ENCODE measurements at places on chromosomes 1 and 21.
A peak's percentile ranks its signal among the peaks of the same experiment; 100 is the strongest.

DNA sequence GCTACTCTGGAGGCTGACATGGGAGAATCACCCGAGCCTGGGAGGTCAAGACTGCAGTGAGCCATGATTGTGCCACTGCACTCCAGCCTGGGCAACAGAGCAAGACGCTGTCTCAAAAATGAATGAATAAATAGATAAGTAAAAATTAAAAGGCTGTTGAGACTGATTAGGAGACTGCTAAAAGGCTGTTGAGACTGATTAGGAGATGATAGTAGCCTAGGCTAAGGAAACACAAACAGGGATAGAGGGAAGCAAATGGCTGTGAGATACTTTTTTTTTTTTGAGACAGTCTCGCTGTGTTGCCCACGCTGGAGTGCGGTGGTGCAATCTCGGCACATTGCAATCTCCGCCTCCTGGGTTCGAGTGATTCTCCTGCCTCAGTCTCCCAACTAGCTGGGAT lies 28.4 kb downstream of the PRPF38A start:
- no peak for DNase-seq

- DNase-seq = no peak
Observed at GRCh38 chr1:51916587-51917405, 38.3 kb upstream of the NRDC start.

DNA sequence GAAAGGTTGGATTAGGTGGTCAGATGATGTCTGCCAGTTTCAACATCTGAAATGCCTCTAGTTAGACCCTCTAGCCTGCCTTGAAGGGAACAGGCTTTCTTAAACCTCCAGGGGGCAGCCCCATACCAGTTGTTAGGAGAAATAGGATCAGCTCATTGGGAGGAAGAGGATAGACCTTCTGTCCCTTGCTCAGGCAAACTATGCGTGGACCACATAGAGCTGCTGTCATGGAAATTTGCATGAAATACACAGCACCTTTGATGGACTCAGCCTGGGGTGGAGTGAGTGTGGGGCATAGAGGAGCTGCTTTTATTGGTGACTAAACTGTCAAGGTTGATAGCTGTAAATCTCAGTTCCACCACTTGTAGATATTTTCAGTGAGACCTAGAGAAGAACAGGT lies 38.4 kb upstream of the SPAG17 start:
- no peak for DNase-seq

- no peak for DNase-seq
Observed at GRCh38 chr1:235998812-235999211, 66.1 kb downstream of the NID1 start.

DNA sequence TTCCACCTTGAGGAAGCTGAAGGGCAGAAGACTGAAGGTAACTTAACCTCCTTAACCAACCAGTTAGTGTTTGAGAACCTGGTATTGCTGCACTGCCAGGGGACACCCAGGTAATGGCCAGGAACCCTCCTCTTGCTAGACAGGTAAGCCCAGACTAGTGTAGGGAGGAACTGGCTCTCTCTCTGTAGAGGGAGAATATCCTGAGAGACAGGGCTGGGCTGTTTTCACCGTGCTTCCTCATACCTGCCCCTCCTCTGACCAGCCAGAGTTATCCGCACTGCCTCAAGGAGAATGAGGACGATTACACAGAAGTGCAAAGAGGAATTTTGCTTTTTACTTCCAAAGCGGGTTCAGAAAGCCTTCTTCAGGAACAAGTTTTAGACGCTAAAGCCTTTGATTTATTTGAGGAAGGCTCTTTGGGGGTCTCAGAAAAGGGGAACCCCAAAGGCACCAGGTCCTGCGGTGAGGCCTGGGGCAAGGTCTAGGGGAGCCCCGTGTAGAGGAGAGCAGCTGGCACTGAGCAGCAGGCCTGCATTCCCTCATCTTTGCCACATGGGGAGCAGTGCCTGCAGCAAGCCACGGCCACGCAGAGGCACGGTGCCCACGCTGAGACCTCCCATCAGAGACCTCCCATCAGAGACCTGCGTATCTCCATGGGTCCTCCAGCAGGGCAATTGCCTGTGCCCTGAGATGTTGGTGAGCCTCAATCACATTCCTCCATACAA lies 13.5 kb downstream of the GNG4 start:
- no peak for DNase-seq

DNA sequence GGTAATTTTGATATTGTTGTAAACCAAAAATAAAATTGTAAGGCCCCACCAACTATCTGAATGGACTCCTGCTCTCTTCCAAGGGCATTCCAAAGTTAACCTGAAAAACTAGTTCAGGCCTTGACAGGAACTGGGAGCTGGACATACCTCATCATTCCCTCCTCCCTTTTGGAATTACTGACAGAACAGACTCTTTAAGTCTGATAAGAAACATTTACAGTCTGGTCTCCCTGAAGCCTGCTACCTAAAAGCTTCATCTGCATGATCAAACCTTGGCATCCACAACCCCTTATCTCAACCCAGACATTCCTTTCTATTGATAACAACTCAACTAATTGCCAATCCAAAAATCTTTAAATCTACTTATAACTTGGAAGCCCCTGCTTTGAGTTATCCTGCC lies 123.8 kb downstream of the TLR5 start:
- no peak for DNase-seq

- DNase-seq = no peak
Observed at GRCh38 chr1:45930258-45931150, 127.1 kb downstream of the MAST2 start.

GRCh38 chr1:92843046-92843423 lies 11.2 kb downstream of the RPL5 start:
- DNase-seq = no peak

DNA sequence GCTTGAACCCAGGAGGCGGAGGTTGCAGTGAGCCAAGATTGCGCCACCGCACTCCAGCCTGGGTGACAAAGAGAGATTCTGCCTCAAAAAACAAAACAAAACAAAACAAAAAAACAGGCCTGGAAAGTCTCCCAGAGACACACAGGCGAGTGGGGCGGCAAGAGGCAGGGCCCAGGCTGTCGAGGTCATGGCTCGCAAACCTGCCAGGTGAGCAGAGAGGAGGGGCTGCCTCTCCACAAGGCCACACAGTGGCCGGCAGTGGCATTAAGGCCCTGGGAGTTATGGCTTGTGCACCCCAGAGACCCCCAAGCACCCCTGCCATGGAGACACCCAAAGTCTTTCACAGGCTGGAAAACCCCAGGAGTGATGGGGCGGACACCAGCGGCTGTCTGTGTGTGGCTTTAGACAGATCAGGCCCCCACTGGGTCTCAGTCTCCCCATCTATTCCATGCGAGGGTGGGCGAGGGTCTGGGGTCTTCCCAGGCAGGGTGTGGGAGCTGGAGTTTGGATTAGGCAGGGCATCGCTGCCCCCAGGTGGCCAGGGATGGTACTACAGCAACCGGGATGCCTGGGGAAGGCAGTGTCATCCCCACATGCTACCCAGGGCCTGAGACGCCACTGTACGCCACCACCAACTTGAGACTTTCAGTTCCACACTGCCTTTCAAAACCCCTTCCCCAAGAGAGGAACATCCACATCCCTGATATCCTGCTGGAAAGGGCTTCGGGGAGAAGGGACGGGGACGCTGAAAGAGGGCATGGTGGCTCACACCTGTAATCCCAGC lies 7.3 kb upstream of the CTRC start:
- DNase-seq = peak; percentile 82

- DNase-seq = no peak
Observed at GRCh38 chr1:210706246-210706645, 377.5 kb downstream of the HHAT start.

Data from suppressor macrophage (primary cell).